ENCODE measurements at places on chromosomes 7 and 10.
A peak's percentile ranks its signal among the peaks of the same experiment; 100 is the strongest.

DNA sequence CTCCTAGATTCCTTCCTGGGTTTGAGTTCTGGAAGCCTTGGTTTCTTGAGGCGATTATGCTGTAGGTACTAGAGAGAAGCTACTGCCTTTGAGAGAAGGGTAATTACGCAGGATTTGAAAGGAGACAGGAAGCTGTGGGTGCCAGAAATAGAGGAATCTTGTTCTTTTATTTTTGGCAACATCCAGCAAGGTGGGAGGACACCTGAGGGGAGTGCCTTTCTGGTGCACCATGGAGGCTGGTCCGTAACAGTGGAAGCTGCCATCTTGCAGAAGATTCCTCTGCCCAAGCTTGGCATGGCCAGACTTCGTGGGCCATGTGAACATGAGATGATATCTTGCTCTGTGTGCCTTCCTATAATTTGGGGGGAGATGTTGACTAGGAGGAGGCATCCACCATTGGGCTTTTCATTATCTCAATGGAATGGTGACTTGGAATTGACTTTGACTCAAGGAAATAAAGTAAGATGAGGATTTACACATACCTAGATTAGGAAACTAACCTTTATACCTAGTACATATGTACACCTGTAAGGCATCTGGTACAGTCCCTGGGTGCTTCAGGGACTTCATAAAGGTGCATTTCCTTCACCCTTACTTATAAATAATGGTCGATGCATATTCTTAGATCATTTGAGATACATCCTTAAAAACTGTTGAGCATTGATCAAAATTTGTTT lies 98.2 kb downstream of the PFKFB3 start:
- no peak for DNase-seq

DNA sequence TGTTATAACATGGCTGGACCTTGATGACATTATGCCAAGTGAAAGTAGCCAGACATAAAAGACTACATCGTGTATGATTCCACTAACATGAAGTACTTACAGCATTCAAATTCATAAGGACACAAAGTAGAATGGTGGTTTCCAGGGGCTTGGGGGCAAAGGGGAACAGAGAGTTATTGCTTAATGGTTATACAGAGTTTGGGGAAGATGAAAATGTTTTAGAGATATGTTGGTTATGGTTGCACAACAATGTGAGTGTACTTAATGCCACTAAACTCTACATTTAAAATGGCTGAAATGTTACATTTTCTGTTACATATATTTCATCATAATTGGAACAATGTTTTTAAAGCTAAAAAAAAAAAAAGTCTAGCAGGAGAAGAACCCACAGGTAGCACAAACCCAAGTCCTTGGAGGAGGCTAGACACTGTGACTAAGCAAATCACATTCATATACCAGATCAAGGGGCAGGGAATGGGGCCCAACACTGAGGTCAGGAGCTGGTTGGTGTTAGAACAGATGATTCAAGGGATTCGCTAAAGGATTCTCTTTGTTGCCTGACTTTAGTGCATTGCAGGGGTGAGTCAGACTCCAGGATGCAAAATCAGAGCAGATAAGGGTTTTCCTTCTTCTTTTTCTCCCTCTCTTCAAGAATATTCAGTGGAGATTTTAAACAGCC lies 25.1 kb upstream of the AOAH start:
- no peak for DNase-seq

DNA sequence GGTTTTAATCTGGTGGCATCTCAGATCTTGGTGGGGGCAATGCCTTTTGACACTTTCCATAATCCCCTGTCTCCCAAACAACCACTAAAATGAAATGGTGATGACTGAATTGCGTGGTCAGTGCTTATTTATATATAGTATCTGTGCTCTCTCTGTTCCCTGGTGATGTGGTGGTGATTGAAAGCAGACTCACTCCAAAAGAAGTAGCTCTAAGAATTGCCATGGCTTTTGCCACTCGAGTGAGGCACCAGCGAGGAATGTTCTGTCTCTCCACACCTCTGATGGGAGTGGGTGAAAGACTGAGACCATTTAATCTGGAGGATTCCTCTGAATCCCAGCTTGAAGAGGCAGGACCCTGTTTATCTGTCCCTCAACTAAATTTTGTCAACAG lies 2.8 kb downstream of the DUSP5 start:
- DNase-seq, result no peak

GRCh38 chr7:32216759-32217158 lies 146.6 kb upstream of the PDE1C start:
- no peak for DNase-seq

DNA sequence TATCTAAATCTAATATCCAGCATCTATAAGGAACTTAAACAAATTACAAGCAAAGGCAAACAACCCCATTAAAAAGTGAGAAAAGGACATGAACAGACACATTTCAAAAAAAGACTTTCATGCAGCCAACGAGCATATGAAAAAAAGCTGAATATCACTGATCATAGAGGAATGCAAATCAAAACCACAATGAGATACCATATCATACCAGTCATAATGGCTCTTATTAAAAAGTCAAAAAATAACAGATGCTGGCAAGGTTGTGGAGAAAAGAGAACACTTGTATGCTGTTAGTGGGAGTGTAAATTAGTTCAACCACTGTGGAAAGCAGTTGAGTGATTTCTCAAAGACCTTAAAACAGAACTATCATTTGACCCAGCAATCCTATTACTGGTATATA lies 334.4 kb upstream of the CACNA2D1 start:
- no peak for DNase-seq

- no peak for DNase-seq
Measured at GRCh38 chr7:97693586-97693985, 38.3 kb upstream of the TAC1 start.

DNA sequence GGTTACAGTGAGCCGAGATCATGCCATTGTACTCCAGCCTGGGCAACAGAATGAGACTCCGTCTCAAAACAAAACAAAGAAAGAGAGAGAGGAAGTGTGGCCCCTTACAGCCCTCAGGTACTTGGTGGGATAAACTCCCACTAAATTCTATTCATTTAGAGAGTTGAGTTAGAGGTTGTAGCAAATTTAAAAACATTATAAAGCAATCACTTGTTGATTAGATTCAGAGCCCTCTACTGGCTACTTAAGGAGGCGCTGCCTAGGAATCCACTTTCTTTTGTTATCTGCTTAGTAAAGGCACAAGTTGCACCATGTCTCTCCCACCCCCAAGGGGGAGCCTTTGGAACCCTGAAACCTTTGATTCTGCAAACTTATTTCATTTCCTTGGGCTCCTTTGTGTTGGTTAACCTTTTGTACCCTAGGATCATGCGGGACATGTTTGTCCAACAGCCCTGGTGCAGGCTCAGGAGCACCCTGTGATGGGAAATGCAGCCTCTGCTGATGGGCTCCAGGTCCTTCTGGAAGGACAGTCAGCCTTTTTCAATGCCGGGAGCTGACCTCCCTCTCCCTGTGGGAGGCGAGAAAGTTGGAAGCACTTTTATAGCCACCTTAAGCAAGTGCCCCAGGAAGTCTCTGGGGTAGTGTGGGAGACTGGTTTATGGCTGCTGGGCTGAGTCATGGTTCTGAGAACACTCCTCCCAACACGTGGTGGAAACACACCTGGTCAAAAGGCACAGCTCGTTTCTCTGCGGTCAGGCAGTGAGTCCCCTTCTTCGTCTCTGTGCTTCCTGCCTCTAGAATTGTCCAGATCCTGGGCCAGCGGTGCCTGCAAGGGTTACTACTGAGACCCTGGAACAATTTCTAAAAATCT lies 2.3 kb downstream of the HKDC1 start:
- peak; percentile 36 for DNase-seq

GRCh38 chr7:20408467-20408826 lies 77.7 kb downstream of the ITGB8 start:
- peak; percentile 10 for DNase-seq

GRCh38 chr7:92888-93672 lies 99.3 kb upstream of the FAM20C start:
- DNase-seq, result no peak

GRCh38 chr10:25177093-25177753 lies 2.4 kb downstream of the GPR158 start:
- no peak for DNase-seq

DNA sequence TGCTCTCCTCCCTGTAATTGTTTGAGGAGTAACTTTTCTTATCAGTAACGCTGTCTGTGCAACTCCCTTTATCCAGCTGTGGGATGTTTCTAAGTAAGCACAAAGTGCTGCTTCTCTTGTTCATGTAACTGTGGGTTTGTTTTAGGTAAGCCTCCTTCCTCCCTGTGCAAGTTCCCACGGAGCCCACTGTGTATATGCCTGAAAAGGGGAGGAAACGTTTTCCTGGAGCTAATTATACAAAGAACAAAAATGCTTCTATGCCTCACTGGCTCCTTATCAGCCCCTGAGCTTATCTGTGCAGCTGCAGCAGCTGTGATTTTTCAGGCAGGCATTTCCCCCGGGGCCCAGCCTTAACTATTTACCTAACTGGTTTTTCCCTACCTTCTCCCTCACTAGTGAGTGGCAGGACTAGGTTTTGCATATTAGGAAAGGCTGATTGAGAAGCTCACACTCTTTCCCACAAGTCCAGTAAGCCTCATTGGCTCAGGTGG lies 593.4 kb upstream of the GHITM start:
- no peak for DNase-seq

DNA sequence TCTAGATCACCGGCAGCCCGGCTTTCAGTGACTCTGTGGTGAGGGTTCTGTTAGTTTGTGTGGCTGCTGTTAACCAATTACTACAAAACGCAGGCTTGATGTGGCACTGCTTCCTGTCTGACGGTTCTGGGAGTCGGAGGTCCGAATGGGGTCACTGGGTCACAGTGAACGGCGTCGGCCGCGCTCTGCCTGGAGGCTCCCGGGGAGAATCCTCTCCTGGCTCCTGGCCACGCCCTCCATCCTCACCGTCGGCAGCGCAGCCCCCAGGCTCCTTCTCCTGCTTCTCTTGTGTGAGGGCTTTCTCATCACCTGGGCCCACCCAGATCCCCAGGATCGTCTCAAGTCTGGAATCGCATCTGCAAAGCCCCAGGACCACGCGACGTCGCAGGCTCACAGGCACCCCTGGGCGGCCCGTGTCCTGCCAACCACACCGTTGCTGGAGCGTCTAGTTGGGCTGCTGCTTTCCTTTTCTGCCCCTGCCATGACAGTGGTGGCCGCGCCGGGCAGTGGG lies 31.8 kb upstream of the NKX6-2 start:
- no peak for DNase-seq

- DNase-seq, result no peak
Measured at GRCh38 chr7:159136846-159137245, 7.8 kb downstream of the VIPR2 start.

DNA sequence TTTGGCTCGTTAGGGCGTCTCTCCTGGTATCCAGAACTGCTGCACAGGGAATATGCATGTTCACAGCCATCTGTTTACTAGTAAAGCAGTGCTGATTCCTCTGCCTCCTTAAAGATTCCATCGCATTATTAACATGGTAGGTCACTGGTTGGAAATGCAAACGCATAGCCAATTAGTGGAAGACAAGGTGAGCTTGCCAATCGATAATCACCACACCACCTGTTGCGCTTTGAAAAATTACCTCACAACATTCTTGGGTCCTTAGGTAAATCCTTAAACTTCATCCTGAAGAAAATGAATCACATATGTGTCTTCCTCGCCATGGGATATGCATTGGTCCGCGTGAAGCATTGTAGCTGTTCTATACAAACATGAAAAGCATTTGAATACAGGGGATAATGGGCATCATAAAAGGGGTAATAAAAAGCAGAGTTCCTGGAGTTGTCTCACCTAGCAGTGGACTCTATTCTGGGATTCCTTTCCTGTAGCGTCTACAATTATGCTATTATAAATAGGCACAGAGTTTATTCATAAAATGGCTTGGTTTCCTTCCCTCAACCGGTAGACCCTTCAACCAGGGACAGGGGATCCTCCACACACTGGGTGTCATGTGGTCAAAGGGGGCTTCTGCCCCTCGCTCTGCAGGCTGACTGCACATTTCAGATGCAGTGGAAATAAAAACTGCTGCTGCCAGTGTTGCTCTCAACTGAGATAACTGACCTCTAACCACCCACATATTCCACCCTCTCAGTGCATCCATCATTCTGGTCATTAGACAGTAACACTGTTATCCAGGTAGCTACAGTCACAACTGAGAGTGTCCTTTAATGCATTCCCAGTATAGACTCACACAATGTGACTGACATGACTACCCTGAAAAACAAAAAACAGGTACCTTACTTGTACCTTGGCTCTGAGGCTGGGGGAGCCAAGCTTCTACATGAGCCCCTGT lies 389.2 kb upstream of the NFE2L3 start:
- DNase-seq, result no peak

DNA sequence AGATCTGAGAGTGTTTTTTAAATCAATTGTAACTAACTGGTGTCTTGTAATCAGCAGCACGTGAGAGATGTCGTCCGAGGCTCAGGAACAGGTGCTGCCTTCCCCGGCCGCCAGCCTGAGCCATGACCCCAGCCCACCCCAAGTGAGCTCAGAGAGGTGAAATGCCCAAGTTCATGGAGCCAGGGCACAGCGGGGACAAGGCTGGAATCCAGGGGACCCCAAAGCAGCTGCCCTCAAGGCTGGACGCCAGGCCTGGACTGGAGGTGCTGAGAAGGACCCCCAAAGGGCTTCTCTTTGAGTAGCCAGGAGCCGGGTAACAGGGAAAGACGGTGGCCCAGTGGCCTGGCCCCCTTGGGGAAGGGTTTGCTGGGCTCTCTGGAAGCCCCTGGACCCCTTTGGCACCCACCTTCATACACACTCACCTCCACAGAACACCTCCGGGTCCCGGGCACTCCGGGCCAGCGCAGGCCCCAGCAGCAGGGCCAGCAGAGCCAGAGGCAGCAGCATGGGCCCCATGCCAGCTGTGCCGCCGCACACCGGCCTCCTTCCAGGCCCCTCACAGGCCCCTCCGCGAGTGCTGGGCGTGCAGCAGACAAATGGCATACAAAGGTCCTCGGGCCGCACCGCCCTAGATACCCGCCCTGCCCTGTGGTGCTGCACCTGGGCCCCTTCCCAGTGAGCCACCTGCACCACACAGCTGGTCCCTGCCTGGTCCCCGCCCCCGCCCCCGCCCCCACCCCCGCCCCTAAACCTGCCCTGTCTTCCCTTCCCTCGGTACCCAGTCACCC lies 24.0 kb upstream of the CNPY1 start:
- DNase-seq, result no peak

DNA sequence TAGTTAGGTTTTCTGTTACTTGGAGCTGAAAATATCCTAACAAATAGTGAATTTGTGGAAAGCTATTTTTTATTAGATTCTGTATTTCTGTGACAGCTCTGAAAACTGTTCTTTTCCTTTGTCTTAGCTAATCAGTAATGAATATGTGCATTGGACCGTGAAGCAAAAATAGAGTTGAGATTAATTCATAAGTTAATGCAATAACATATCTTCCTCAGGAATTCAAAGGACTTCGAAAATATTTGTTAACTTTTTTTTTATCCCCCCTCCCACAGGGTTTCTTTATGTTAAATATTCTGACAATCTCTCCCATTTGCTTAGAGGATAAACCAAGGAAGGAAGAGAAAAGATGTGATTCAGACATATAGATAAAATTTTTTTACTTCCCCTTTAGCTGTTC lies 101.4 kb downstream of the PODXL start:
- DNase-seq, result no peak
